ENCODE measurements at places on chromosomes 3 and 15.

DNA sequence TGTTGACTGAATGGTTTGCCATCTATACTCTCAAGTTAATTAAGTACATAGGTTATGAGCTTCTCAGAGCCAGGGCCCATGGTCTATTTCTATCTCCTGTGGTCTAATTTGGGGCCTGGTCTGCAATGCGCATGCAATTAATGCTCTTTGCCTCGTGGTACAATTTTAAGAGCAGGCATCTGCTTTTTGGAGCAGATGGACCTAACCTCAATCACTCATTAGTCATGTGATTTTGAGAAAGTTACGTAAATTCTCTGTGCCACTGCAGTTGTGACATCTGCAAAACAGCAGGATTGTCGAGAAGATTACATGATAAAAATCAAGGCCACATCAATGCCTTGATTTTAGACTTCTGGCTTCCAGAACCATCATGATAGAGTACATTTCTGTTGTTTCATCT lies 543.7 kb upstream of the ADAMTS9 start:
- DNase-seq, result no peak

DNA sequence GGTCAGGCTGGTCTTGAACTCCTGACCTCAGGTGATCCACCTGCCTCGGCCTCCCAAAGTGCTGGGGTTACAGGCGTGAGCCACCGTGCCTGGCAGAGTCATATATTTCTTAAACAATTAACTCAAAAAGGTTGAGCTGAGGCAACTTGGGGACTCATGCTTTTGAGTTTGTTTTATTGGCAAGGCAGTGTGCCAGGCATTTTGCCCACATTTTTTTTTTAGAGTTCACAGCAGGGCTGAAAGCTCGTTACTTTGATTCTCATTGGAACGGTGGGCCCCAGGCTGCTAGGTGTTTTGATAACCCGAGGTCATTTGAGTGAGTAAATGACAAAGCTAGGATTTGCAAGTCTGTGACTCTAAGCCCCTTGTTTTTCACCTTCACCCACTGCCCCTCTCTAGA lies 76.2 kb downstream of the CCK start:
- no peak for DNase-seq

DNA sequence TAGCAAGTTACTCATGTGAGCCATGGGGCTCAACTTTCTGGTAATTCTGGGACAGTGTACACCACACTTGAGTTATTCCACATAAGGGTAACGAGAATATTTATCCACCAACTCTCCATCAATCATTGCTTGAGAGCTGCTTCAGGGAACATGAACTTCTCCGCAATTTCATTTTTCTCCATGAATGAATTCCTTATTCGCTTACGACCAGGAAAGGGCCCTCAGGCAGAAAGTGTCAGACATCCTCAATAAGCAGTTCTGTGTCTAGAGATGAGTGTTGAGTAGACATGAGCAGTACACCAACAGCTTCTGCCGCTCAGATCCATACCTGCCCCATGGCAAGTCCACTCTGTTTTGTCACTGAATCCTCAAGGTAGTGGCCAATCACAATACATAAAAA lies 24.8 kb upstream of the IQCF2 start:
- no peak for DNase-seq

DNA sequence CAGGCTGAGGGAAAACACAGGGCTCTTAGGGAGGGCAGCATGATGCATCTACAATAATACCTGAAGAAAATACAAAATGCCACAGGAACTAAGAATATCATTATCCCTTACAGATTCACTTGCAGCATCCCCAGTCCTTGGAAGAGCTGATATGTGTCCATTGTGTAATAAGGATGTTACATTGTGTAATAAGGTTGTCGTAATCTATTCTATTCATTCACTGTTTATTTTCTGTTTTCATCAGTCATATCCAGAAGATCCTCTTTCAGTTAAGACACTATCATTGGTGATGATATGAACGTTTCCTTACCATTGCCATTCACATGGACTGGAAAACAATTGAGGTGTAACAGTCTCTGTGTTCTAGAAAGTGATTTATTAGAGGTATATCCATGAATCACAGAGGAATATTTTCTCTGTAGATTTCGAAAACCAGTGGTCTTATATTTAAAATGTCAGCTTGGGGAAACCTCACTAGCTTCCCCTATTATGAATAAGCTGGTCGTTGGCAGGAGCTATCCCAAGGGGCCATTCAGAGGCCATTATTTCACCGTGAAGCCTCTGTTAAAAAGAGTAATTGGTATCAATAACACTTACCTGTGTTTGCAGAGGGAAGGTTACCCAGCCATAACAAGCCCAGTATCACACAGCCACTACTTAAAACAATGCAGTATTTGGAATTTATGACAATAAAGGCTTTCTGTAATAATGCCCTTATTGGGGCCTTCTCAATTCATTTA lies 241.1 kb downstream of the ZNF385D start:
- DNase-seq, result no peak

DNA sequence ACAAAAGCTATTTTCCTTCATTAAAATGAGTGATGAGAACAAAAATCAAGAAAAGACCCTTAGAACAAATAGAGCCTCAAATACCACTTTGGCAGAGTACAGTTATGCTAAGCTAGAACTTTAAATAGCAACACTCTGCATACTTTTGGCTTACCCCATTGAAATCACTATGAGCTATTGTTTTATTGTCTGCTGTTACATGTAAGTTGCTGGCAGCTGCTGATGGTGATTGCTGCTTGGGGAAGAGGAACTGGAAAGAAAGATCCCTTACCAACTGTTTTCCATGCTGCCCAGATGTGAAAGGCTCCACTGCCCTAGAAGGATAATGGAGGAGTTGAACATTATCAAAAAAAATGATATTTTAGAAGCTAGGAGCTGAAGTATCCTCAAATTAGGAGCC lies 135.4 kb downstream of the SYNPR start:
- no peak for DNase-seq

All from activated CD4-positive, CD25-positive, alpha-beta regulatory T cell (primary cell).